Hair follicle dermal papilla cell (primary cell): ENCODE measurements at places on chromosomes 12 and 14. TPM values are rescaled to one million over a fixed set of nuclear protein-coding genes. Genes with fewer than 3 reads are reported as not detected.

The SLC2A3 gene
- total RNA-seq, result 74.5 and 75.3 TPM in 2 replicates

The SLC17A8 gene
- total RNA-seq, result not detected in 2 replicates

The FIGNL2 gene
- 0.36 and 0.65 TPM in 2 replicates for total RNA-seq

The KERA gene
- not detected in 2 replicates for total RNA-seq

The HCAR1 gene
- under 0.01 and 0.16 TPM in 2 replicates for total RNA-seq

The OAS3 gene
- total RNA-seq, result 10.7 and 30.5 TPM in 2 replicates

The EAPP gene
- 31.2 and 38.3 TPM in 2 replicates for total RNA-seq

The ANO4 gene
- not detected in 2 replicates for total RNA-seq

The DNAI7 gene
- total RNA-seq, result 0.12 TPM in 1 of 2 replicates, not detected in the other

The KRT82 gene
- total RNA-seq, result not detected in 2 replicates

The PROX2 gene
- total RNA-seq, result 0.12 and 0.16 TPM in 2 replicates

The AKAP3 gene
- total RNA-seq, result 1.8 and 2.7 TPM in 2 replicates

The RERG gene
- total RNA-seq, result 0.24 TPM in 1 of 2 replicates, not detected in the other

The AKT1 gene
- total RNA-seq, result 221 and 234 TPM in 2 replicates

The KDM2B gene
- 28.8 and 37.3 TPM in 2 replicates for total RNA-seq

The KCNA5 gene
- not detected in 2 replicates for total RNA-seq

The SYNDIG1L gene
- not detected in 2 replicates for total RNA-seq

The NUAK1 gene
- total RNA-seq, result 28.7 and 37.3 TPM in 2 replicates

The IL31 gene
- total RNA-seq, result not detected in 2 replicates

The RNF31 gene
- total RNA-seq, result 53.4 and 53.8 TPM in 2 replicates

The LACRT gene
- not detected in 2 replicates for total RNA-seq

The ART4 gene
- total RNA-seq, result not detected in 2 replicates

The MFAP5 gene
- total RNA-seq, result 200 and 206 TPM in 2 replicates

The RD3L gene
- total RNA-seq, result not detected in 2 replicates

The DAO gene
- not detected in 2 replicates for total RNA-seq

The TMEM117 gene
- total RNA-seq, result 8.0 and 12.0 TPM in 2 replicates

The PLEKHG3 gene
- 5.8 and 6.5 TPM in 2 replicates for total RNA-seq

The PTPRB gene
- total RNA-seq, result 0.49 and 0.85 TPM in 2 replicates

The GUCY2C gene
- not detected in 2 replicates for total RNA-seq

The JPH4 gene
- total RNA-seq, result not detected in 2 replicates
